ENCODE measurements at places on chromosomes 7 and 10.

DNA sequence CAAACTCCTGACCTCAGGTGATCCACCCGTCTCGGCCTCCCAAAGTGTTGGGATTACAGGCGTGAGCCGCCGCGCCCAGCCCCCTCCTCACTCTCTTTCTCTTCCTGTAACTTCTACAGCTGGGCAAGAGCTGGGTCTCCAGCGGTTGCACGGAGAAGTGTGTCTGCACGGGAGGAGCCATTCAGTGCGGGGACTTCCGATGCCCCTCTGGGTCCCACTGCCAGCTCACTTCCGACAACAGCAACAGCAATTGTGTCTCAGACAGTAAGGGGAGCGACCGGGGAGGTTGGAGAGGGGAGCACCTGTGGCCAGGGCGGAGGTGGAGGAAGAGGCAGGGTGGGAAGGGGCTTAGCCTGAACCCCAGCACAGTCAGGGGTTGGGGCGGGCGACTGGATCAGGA lies 41.4 kb downstream of the EPHB4 start:
- DNase-seq: no peak

DNA sequence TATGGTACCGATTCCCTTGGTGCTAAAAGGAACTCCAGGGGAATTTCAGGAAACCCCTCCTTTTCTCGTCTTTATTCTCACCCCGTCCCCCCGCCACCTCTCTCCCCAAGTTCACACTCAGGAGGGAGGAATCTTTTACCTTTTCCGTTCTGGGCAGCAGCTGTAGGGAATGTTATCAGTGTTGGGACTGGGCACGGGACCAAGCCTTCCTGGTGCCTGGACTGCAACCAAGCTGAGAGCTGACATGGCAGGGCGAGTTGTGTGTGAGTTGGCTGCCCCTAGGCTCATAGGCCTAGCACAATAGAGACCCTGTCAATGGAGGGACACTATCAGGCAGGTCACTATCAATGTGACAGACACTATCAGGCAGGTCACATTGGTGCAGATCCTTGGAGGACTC lies 121.4 kb downstream of the TCF7L2 start:
- DNase-seq: no peak

GRCh38 chr10:86188796-86189558 lies 177.6 kb downstream of the GRID1 start:
- no peak for DNase-seq

GRCh38 chr7:65037740-65038688 lies 31.5 kb upstream of the ERV3-1 start:
- peak; percentile 78 for DNase-seq

DNA sequence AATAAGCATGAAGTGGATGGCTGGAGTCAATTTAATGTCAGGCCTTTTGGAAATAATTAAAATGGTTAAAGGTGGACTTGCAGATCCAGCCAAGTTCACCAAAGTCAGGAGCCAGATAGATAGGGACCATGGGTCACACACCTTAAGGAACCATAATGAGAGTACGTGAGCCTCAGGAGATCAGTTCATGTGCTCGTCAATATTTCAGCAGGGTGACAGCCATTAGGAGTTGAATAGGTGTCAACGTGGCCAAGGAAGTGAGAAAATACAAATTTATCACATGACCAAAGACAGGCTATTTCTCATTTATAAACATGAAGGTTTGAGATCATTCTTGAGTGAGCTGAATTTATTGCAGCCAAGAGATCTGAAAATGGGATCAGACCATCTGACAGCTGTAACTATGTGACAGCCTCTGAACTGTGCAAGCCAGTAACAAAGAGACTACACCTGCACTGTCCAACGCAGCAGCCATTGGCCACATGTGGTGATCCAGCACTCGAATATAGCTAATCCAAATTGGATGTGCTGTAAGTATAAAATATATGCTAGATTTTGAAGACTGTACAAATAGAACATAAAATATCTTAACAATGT lies 249.7 kb upstream of the PTN start:
- DNase-seq: no peak

DNA sequence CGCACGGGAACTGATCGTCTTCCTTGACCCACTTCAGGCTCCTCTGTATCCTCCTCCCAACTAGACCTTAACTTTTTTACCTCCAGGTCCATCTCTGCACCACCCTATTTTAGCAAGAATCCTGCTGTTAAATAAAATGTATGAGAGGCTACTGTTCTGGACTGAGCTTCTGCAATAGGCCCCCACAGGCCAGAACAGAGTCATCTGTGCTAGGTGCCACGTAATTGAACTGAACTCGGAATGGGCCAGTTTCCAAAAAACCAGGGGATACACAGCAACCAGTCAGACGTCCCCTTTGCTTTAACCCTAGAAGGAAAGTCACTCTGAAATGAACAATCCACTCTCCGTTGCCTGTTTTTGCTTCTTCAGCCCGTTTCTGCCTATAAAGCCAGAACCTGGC lies 71.3 kb downstream of the CHST15 start:
- DNase-seq: no peak

- DNase-seq: no peak
Measured at GRCh38 chr7:127390817-127391590, 1.5 kb downstream of the ZNF800 start.

- DNase-seq: no peak
Measured at GRCh38 chr7:118094044-118094443, 89.9 kb upstream of the LSM8 start.

- DNase-seq: no peak
Measured at GRCh38 chr7:80279760-80280159, 145.1 kb downstream of the GNAI1 start.

- DNase-seq: no peak
Measured at GRCh38 chr10:70753026-70753663, 32.0 kb downstream of the TBATA start.
